A549 treated with Hydrocortisone at 1 μM for 4 hours (cell line): ENCODE measurements at places on chromosomes 16 and 17. TPM values are rescaled to one million over a fixed set of nuclear protein-coding genes. Genes with fewer than 3 reads are reported as not detected.

NAE1 gene
- total RNA-seq = 59.8 to 73.7 TPM (median 69.0 TPM) in 5 replicates

FNDC8 gene
- 0.06 to 0.16 TPM (median 0.08 TPM) in 5 replicates for total RNA-seq

FBXL19 gene
- 14.1 to 19.7 TPM (median 18.0 TPM) in 5 replicates for total RNA-seq

TXNDC11 gene
- 37.4 to 42.8 TPM (median 41.0 TPM) in 5 replicates for total RNA-seq

RAD51D gene
- total RNA-seq = 26.6 to 31.1 TPM (median 30.1 TPM) in 5 replicates

SULT1A4 gene
- total RNA-seq = 26.7 to 37.4 TPM (median 28.4 TPM) in 5 replicates

TP53TG3 gene
- 0.22 to 1.2 TPM (median 0.59 TPM) in 5 replicates for total RNA-seq

KRT39 gene
- total RNA-seq = not detected in 5 replicates

RPL38 gene
- total RNA-seq = 2,596 to 3,141 TPM (median 2,758 TPM) in 5 replicates

CHD3 gene
- 53.0 to 71.6 TPM (median 60.6 TPM) in 5 replicates for total RNA-seq

CHTF18 gene
- 16.6 to 25.7 TPM (median 24.4 TPM) in 5 replicates for total RNA-seq

TELO2 gene
- total RNA-seq = 33.6 to 38.1 TPM (median 35.9 TPM) in 5 replicates

CDRT15L2 gene
- total RNA-seq = not detected in 5 replicates

CLEC19A gene
- 0.06 to 0.13 TPM (median 0.07 TPM) in 5 replicates for total RNA-seq

KCTD11 gene
- 10.5 to 13.8 TPM (median 12.9 TPM) in 5 replicates for total RNA-seq

CDH5 gene
- 0.10 to 0.31 TPM (median 0.12 TPM) in 5 replicates for total RNA-seq

TP53TG3C gene
- 0.23 to 0.84 TPM (median 0.26 TPM) in 4 of 5 replicates, not detected in the other for total RNA-seq

BBS2 gene
- 19.6 to 30.5 TPM (median 22.5 TPM) in 5 replicates for total RNA-seq

ADAT1 gene
- total RNA-seq = 32.9 to 41.5 TPM (median 37.0 TPM) in 5 replicates

LGALS3BP gene
- total RNA-seq = 67.1 to 87.7 TPM (median 79.2 TPM) in 5 replicates

TNP2 gene
- not detected in 5 replicates for total RNA-seq

ST6GALNAC1 gene
- total RNA-seq = 0.05 to 0.25 TPM (median 0.13 TPM) in 5 replicates

NPIPA7 gene
- total RNA-seq = 7.5 to 14.1 TPM (median 11.1 TPM) in 5 replicates

KRT31 gene
- not detected in 5 replicates for total RNA-seq

PRR15L gene
- 2.3 to 3.6 TPM (median 3.0 TPM) in 5 replicates for total RNA-seq

RBFOX1 gene
- total RNA-seq = not detected in 5 replicates

KRTAP4-4 gene
- total RNA-seq = not detected in 5 replicates

ITGAX gene
- 1.0 to 1.5 TPM (median 1.1 TPM) in 5 replicates for total RNA-seq

MEIOC gene
- 1.2 to 2.8 TPM (median 2.4 TPM) in 5 replicates for total RNA-seq

TTYH2 gene
- total RNA-seq = 1.7 to 2.3 TPM (median 2.0 TPM) in 5 replicates

KCNJ12 gene
- 1.5 to 2.0 TPM (median 1.6 TPM) in 5 replicates for total RNA-seq
